ENCODE measurements at places on chromosomes 4 and X.

GRCh38 chr4:185276036-185276435 is 66.6 kb downstream of the SNX25 start:
- no peak for DNase-seq

DNA sequence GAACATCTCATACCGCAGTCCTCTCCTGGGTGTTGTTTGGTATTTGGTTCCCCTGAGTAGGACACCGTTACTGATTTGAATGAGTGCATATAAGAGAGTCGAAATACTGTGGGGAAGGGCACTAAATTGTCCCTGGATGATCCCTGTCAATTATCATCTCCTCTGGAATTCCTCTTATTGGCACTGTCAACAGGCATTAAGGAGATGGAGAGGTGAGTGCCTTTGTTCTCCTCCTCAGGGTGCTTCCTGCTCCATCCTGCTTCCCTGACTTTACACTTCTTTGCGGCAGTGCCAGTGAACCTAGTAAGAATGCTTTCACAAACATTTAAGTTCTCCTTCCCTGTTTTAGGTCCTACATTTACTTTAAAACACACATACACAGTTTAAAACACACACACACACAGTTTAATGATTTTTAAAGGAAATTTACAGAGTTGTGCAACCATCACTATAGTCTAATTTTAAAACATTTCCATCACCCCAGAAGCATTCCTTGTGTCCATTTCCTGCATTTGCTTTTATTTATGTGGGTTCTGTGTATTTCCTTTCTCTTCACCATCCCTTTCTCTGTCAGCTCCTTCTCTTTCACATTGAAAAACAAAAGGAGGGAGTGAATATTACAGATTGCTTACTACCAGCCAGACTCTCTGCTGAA is 20.9 kb upstream of the ZRSR2 start:
- no peak for DNase-seq

- DNase-seq: no peak
Measured at GRCh38 chr4:122000849-122001248, 49.0 kb upstream of the TRPC3 start.

DNA sequence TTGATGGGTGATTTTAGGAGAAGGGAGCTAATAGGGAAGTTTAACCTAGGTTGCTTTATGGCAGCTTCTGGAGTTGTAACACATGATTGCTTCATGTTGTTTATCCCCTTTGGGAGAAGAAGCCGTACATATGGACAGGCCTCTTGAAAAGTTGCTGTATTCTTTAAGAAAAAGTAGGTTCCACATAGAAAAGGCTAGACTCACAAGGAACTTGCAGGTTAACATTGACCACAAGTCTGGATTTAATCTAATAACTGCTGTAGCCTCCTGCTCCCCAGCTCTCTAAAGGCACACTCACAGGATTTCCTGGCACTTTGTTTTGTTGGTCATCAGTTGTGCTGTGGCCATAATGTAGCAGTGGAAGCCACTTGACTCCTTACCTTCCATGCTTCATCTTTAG is 19.7 kb downstream of the FNIP2 start:
- DNase-seq: no peak

DNA sequence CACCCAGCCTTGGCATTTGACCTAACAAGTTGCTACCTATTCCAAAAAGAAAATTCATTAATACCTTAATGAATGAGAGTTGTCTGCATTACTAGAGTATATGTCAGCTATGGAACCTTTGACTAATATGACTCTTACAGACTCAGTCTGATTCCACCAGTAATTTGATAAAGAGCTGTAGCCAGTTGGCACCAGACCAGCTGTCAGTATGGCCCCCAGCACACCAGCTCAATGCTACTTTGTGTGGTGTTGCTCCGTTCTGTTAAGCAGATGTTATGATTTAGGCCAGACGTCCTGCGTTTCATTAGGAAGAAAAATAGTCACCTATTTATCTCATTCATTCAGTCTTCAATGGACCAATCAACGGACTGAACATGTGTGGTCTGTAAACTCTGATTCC is 215.5 kb downstream of the TLL1 start:
- DNase-seq: no peak

DNA sequence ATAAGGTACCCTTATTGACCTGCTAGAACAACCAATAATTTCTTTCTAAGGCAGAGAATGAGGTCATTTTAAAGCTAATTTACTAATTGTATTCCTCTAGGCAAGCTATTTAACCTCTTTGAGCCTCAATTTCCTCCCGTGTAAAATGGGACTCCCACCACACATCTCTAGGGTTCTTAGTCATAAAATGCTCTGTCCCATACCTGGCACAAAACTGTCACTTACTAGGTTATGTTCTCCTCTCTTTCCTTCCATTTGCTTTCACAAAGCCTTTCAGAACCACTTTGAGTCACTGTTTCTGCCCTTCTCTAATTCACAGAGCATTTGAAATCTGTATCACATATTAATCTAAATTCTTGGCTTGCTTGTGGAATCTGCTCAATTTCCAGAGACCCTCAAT is 2.4 kb upstream of the GPR82 start:
- no peak for DNase-seq

GRCh38 chr4:80500613-80501012 is 165.1 kb downstream of the CFAP299 start:
- DNase-seq: no peak

DNA sequence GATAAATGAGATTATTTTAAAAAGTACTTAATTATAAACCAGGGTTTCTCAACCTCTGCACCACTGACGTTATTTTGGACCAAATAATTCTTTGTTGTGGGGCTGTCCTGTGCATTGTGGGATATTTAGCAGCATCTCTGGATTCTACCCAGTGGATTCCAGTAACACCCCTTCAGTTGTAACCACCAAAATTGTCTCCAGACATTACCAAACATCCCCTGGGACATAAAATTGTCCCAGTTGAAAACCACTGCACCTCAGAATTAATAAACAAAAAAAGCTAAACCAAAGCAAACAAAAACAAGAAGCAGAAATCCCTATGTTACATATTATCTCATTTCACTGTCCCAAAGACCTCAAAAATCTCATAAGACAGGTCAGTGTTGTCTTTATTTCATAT is 54.2 kb upstream of the GIMD1 start:
- DNase-seq: no peak

GRCh38 chr4:184825141-184825895 is 450 bp downstream of the ACSL1 start:
- DNase-seq: no peak

DNA sequence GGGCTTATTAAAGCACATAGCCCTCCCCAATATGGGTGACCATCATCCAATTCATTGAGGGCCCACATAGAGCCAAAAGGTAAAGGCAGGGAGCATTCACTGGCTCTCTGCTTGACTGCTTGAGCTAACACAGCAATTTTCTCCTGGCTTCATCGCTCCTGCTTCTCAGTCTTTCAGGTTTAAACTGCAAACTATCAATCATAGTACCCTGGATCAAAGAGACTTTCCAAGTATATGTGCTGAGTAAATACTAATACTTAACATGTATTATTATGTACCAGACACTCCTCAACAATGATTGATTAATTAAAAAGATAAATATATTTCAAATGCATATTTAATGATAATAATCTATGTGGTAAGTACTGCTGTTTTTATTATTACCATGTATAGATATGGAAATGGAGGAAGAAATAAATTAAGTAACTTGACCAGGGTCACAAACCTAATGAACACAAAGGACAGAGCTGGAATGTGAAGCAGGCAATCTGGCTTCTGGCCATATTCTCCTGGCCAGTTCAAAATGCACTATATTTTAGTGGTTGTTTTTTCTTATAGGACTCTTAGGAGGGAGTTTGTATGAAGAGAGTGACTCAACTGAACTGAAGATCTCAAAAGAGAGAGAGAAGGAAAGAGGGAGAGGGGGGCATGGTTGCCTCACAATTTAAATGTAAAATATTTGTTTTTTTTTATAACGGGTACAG is 1197.3 kb downstream of the TECRL start:
- no peak for DNase-seq

DNA sequence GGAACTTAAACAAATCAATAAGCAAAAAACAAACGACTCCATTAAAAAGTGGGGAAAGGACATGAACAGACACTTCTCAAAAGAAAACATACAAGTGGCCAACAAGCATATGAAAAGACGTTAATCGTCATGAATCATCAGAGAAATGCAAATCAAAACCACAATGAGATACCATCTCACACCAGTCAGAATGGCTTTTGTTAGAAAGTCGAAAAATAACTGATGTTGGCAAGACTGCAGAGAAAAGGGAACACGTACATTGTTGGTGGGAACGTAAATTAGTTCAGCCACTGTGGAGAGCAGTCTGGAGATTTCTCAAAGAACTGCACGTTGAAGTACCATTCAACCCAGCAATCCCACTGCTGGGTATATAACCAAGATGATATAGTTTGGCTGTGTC is 23.7 kb downstream of the NEUROG2 start:
- DNase-seq: no peak

DNA sequence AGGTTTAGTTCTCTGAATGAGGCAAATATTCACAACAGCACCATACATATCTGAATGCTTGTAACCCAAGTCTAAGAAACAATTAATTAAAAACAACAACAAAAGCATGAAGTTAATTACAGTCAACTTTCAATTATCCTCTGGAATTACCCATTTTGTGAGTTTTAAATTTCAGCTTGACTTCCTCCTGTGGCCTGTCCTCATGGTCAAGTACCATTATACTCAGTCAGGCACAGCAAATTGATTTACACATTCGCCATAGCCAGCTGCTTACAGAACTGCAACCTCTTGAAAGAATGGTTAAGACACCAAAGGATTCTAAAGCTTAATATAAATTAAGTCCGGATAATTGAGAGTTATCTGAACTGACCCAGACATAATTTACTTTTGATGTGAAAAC is 306.5 kb downstream of the CAMK2D start:
- DNase-seq: no peak

GRCh38 chr4:54318904-54319303 is 89.8 kb downstream of the PDGFRA start:
- no peak for DNase-seq

DNA sequence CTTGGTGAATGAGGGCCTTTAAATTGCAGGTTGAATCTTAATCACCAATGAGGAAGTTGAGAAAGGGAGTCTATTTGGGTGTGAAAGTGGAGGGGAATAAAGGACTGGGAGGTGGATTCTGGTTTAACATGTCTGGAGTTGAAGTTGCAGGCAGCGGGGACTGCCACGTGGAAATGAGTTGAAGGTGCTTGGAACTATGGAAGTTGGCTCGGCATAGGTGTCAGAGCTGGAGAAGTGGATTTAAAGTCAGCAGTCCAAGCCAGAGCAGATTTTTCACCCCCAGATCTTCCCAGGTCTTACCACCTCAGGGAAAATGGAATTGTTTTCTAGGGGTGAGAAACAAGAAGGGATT is 44.9 kb downstream of the TIGD4 start:
- no peak for DNase-seq

GRCh38 chrX:21930986-21931385 is 9.5 kb upstream of the SMS start:
- DNase-seq: no peak

DNA sequence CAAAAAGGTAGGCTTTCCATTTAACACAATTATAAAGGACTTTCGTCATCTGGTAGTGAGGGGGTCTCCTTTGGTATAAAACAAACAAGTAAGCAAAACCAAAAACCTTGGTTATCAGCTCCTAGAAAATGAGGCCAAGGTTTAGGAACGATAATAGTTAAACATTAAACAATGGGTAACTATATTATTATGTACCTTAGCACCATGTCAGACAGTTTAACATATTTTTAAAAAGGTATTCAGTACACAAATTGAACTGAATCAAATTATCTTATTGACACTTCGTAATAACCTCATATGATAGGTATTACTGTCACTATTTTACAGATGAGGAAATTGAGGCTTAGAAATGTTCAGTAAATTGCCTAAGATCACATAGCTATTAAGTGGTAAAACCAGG is 32.1 kb upstream of the RAB9B start:
- no peak for DNase-seq

GRCh38 chr4:650461-650860 is 23.6 kb downstream of the ATP5ME start:
- DNase-seq: no peak

DNA sequence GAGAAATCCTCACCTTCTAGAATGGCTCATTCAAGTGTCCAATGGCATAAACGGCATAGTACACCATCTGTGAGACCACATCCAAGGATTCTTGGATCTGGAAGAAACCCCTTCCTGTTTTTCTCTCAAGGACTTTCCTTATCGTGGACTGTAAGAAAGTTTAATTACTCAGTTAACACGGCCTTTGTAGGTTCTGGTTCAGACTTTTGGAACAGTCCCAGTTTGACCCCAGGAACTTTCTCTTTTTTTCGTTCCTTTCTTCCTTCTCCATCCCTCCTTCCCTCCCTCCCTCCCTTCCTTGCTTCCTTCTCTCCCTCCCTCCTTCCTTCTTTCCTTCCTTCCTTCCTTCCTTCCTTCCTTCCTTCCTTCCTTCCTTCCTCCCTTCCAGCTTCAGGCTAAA is 343.5 kb upstream of the SMIM31 start:
- no peak for DNase-seq

GRCh38 chrX:139290310-139290709 is 240.2 kb upstream of the F9 start:
- no peak for DNase-seq

DNA sequence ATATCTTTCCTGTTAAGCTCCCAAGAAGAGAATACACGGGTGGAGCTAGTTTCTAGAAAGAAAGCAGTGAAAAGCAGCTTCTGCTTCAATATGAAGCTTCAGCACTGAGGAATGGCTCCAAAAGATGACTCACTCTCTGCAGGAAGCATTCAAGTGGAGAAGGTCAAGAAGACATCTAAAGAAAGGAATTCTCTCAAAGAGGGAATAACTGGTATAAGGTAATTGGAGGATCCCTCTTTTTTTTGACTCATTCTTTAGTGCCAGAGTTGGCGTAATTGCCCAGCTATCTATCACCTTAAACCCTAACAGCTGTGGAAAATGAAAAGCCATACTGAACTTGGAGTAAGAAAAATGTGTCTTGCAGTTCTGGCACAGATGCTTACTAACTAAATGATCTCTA is 3.5 kb downstream of the EDA2R start:
- no peak for DNase-seq

DNA sequence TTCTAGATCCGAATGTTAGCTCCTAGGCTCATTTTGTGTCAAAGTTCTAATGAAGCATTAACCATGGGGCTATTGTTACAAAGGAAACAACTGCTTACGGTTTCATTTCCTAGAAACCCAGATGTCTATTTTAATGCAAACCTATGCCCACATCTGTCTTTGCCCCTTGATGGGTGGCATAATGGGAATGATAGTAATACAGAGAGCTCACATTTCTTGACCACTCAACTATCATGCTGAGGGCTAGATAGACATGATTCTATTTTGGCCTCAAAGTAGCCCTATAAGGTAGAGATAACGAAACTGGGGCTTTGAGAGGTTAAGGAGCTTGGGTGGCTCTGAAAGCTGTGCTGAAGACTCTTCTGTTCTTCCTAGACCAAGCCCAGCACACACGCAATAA is 1.9 kb downstream of the TLR7 start:
- no peak for DNase-seq
